ENCODE measurements at places on chromosomes 16 and 17.

DNA sequence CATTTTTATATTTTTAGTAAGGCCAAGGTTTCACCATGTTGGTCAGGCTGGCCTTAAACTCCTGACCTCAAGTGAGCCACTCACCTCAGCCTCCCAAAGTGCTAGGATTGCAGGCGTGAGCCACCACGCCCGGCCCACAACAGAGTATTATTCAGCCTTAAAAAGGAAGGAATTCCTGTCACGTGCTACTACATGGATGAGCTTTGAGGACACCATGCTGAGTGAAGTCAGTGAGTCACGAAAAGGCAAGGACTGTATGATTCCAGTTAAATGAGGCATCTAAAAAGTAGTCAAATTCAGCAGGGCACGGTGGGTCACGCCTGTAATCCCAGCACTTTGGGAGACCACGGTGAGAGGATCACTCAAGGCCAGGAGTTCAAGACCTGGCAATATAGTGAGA lies 9.7 kb downstream of the CSF3 start:
- DNase-seq: no peak

DNA sequence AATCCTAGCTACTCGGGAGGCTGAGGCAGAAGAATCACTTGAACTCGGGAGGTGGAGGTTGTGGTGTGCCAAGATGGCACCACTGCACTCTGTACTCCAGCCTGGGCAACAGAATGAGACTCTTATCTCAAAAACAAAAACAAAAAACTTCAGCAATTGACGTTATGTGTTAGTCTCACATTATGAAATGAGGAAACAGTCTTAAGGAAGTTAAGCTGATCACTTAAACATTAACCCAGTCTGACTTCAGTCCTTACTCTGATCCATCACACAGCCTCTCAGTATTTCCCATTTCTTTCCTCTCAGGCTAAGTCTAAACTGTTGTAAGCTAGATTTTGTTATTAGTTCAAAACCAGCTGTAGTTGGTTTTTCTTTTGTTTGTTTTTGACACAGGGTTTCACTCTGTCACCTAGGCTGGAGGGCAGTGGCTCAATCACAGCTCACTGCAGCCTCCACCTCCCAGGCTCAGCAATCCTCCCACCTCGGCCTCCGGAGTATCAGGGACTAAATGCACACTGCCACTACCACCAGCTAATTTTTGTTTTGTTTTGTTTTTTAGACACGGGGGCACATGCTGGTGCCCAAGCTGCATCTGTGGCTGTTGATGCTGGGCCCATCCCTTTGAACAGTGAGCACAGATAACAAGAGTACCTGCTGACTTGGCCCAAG lies 6.3 kb downstream of the JPT1 start:
- DNase-seq: no peak

DNA sequence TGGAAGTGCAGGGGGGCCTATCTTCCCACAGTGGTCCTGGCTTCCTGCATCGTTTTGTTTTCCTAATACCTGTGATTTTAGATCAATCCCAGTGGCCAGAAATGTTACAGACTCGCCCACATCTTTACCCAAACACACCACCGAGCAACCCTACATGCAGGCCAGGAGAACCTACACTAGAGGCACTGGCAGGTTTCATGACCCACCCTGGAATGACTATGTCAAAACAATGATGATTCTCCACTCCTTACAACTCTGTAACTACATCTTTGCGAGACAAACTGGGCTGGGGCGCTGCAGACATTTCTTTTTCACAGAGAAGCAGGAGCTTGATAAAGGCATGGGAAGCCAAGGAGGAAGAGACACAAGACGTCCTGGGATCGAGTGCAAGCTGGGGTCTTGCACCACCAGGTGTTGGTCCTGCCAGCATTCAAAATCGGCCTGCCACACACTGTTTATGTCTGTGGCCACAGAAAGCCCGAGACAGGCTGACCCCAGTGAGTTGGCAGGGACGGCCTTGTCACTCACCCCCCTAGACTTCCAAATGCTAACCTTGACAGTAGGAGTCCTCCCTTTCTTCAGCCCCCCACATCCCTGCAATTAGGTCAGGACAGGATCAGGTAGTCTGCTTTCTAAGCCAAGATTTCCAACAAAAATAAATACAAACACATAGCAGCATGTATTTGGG lies 32.5 kb downstream of the UBE2O start:
- DNase-seq: no peak

DNA sequence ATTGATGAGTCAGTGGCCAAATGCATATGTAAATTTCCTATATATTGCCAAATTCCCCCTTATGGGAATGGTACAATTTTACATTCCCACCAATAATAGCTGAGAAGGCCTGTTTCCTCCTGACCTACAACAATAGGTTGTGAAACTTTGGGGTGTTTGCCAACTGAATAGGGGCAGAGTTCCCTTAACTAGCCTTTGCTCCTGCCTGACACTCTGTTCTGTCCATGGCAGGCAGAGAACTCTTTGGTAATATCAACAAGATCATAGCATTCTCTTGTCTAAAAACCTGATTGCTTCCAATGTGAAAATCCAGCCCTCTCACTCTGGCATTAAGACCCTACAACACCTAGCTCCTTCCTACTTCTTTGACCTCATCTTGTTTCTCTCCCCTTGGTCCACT lies 149.7 kb downstream of the HAPSTR1 start:
- DNase-seq: no peak

DNA sequence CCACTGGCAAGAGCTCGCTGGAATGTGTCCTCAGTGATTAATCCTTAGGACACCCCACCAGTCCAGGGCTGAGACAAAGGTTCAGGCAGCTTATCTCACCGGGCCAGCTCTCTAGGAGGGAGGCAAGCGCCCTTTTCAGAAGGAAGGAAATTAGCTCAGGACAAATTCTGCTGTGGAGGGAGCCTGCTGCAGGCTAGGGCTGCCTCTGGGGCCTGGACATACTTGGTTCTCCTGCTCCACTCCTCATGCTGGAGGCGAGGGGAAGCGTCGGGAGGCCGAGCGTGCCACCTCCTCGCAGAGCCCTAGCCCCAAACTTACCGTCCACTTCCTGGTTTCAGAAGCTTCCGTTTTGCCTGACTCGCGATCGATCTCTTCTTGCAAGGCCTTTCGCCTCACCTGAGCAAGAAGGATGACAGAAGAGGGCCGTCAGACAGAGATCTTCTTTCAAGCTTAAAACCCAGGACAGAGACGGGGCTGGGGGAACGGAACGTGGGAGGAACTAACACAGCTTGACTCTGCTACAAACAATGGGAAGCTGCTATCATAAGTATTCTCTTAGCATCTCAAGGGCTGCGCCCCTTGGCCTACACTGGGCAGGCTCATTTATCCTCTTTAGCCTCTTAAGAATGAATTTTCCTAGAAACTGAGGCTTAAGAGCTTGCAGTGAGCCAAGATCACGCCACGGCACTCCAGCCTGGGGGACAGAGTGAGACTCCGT lies 7.7 kb downstream of the KNOP1 start:
- DNase-seq: no peak

Measured in GM20000 (cell line).